ENCODE measurements at places on chromosomes 11 and 22. TPM values are rescaled to one million over a fixed set of nuclear protein-coding genes. Genes with fewer than 3 reads are reported as not detected.
A peak's percentile ranks its signal among the peaks of the same experiment; 100 is the strongest.

DNA sequence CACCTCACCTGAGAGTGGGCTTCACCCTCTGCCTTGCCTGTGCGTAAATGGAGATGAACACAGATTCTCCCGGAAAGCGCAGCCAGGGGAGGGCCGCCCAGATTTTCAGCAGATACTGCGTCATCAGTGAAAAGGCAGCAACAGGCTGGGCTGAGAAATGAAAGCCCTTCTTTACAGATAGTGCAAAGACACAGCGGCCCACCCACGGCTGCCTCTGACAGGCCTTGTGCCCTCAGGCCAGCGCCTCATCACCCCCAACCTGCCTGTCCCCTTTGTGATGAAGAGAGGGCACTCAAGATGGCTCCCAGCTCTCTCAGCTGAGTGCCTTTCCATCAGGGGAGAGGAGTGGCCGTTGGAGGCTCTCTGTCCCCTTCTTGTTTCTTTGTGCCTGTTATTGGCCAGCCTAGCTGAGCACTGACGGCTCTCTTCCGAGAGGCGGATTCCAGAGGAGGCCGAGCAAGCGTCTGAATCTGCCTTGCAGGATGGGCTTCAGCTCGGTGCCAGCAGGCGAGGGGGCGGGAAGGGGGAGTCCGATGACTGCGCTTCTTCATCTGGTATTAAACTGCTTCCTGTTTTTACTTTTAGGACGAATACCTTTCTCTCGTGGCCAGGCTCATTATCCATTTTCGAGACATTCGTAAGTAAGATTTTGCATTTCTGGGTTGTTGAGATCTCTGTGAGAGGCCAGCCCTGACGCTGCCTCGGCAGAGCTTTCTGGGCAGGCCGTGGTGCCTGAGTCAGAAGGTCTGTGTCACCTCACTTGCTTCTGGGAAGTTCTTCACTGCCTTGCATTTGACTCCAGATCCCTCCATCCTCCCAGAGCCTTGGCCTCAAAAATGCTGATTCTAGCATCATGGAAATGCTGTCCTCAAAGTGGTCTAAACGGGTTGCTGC, 43.7 kb downstream of the MED15 start:
- peak; percentile 19 for DNase-seq

Gene CNIH2
- total RNA-seq: not detected

Gene SC5D
- 73.6 TPM for total RNA-seq

Gene HMBS
- total RNA-seq: 10.0 TPM

Gene APOA5
- total RNA-seq: not detected

- no peak for DNase-seq
These were observed 246.5 kb downstream of the CADM1 start for GRCh38 chr11:115257678-115258077.

- no peak for DNase-seq
These were observed 2069.3 kb upstream of the RAG2 start for GRCh38 chr11:38667359-38667758.

- no peak for DNase-seq
These were observed 3.6 kb downstream of the BCO2 start for GRCh38 chr11:112178936-112179335.

- no peak for DNase-seq
These were observed 54.0 kb downstream of the C11orf58 start for GRCh38 chr11:16792426-16792825.

GRCh38 chr11:115765803-115766239, 261.6 kb upstream of the CADM1 start:
- peak; percentile 51 for DNase-seq

DNA sequence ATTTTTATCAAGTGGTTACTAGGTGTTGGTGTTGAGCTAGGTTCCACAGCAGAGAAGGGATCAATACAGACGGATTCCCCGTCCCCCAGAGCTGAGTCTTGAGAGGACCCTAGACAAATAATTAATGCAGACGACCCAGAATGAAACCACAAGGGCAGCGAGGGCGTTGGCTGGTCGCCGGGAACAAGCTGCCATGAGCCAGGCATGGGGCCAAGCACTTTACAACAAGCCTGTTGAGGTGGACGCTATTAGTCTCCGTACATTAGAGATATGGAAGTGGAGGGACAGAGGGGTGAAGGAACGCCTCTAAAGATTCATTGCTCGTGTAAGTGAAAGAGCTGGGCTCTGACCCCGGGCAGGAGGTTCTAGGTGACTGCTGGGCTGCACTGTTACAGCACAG, 77.1 kb upstream of the EIF3D start:
- DNase-seq: no peak

- no peak for DNase-seq
These were observed 6.5 kb downstream of the AIP start for GRCh38 chr11:67489203-67489884.

DNA sequence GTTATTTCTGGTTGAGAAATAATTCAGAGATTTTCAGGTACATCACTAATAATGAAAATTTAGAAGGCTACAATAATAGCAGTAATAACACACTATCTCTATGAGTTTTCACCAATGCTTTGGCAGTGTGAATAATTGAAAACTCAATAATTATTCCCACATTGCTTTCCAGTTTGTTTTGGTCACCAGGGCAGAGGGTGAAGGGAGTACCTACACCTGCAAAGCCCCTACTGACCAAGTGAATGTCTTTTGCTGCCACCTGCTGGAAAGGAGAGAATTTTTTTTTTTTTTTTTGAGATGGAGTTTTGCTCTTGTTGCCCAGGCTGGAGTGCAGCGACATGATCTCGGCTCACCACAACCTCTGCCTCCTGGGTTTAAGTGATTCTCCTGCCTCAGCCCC, 3.2 kb downstream of the NELL1 start:
- DNase-seq: peak; percentile 15

- DNase-seq: peak; percentile 28
These were observed 125.6 kb downstream of the APIP start for GRCh38 chr11:34790620-34791019.

DNA sequence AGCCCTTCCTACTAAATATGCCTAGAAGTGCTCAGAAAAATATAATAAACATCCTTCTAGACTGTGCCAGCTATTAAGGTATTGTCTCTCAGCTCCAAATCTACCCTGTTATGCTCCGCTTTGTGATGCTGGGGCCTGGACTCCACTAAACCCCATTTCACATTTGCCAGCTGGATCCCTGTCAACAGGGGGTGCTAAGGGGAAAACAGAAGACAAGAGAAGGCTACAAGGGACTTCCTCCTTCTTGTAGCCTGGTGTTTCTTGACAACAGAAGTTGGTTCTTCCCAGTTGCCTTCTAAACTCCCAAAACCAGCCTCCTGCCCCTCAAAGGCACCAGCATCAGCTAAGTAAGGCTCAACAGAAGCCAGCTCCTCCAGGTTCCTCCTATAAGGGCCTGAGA, 5.2 kb downstream of the NUMA1 start:
- DNase-seq: no peak

Gene MYO7A
- under 0.01 TPM for total RNA-seq

- DNase-seq: peak; percentile 22
These were observed 1.2 kb downstream of the TOB2 start for GRCh38 chr22:41445129-41446056.

DNA sequence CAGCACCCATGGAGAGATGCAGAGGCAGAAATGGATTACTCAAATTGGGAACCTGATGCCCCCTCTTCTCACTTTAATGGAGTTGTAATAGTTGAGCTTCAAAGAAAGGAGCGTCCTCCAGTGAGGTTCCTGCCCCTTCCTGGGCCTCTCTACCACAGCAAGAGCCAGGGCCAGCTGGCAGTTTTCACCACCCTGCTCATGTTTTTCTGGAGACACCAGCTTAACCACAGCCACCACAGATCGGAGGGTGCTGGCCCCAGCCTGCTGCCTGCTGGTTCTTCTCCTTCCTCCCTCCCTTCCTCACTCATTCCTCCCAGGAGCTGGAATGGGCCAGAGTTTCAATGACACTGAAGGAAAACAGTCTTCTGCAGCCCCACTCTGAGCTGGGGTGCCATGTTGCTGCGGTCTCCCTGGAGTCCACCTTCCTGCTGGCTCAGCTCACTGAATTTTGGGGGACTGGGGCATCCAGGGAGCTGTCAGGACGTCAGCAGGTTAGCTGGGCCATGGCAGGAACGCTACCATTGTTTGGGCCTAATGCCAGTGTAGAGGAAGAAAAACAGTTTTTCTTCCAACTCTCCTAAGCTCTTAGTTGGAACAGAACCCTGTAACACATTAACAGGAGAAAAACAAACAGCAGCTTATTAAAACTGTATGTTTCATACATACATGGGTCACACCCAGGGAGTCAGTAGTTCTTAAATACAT, 57.7 kb downstream of the TRAF6 start:
- no peak for DNase-seq

Gene INPP5J
- under 0.01 TPM for total RNA-seq

DNA sequence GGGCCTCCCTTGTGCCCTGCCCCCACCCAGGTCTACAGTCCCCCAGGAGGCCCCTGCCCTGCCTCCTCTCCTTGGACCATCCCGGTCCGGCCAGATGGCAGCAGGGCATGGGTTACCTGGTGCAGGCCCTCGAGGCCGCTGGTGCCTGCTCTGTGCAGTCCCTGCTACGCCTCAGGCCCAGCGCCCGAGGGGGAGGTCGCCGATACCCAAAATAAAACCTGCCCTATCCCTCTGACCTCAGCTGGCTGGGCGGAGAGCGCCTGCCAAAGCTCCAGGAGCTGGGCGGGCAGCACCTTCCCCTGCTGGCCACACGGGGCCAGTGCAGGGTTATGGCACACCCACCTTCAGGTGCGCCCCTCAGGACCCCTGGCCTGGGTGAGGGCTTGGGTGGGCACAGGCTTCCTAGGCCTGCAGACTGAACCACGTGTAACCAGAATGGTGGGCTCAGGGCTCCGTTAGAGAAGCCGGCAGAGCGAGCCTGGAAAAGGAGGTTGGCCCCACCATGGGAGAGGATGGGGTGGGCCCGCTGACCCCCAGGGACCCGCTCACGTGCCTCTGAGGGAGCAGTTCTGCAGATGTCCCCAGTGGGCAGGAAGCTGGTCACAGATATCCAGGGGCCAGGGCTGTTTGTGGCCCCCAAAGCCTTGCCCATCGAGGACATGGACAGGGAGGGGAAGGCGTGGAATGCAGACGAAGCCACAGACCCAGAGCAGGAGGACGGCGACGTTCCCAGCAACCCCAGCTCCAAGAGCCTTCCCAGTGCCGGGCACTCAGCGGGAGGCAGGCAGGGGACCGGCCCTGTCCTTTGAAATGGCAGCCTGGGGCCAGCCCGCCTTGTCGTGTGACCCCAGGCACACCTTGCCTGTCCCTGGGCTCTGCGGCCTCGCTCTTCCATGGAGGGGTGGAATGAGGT, 1.7 kb upstream of the TNNT3 start:
- no peak for DNase-seq

GRCh38 chr11:111000400-111001080, 245.0 kb upstream of the POU2AF2 start:
- no peak for DNase-seq

DNA sequence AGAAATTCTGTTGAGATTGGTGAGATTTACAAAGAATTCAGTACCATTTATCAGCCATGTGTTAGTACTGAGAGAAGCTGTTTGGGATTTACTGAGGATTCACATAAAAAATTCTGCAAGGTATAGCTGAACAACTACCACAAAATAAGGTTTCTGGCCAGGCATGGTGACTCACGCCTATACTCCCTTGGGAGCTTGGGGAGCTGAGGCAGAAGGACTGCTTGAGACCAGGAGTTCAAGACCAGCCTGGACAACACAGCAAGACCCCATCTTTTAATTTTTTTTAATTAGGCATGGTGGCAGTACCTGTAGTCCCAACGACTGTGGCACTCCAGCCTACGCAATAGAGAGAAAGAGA, 86.7 kb downstream of the SIK3 start:
- no peak for DNase-seq

Gene EMID1
- total RNA-seq: not detected
